ENCODE measurements at places on chromosomes 12 and 14.

GRCh38 chr14:68471029-68471963, 321.6 kb downstream of the ZFP36L1 start:
- H3K4me3 ChIP-seq: no peak overlapping the region
- no peak for DNase-seq
- H3K27me3 ChIP-seq: no peaks in the 10 kb centered on the region
- H3K4me1 ChIP-seq: peaks cover 11% of the 10 kb centered on the region
- H3K36me3 ChIP-seq: no peaks in the 10 kb centered on the region

DNA sequence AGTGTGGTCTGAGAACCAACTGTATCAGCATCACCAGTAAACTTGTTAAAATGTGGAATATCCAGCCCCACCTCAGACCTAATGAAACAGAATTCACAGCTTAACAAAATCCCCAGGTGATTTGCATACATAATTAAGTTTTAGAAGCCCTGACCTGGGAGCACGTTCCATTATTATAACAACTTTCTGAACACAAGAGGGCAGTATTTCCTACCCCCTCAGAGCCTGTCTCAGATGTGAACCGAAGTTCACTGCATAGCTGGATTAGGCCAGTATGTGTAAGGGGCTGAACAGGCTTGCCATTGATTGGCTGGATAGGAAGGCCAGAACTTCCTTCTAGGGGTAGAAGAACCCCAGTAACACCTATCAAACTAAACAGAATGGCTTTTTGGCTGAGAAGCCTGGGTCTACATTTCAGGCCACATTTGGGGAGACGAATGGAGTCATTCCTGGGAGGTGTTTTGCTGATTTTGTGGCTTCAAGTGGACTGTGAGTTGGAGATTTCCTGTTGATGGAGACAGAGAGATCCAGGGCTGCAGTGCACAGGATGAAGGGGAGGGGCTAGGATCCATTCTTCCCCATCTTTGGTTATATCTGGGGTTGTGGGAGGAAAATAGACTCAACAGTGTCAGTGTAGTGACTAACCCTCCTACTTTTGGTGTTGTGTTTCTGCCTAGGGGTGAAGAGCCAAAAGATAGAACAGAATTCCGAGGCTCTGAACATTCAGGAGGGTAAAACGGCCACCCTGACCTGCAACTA, 94.7 kb upstream of the OR4E1 start:
- H3K27me3 ChIP-seq: peaks cover 14% of the 10 kb centered on the region
- DNase-seq: no peak
- H3K36me3 ChIP-seq: no peaks in the 10 kb centered on the region
- H3K4me3 ChIP-seq: peak overlapping the region; percentile 71

DNA sequence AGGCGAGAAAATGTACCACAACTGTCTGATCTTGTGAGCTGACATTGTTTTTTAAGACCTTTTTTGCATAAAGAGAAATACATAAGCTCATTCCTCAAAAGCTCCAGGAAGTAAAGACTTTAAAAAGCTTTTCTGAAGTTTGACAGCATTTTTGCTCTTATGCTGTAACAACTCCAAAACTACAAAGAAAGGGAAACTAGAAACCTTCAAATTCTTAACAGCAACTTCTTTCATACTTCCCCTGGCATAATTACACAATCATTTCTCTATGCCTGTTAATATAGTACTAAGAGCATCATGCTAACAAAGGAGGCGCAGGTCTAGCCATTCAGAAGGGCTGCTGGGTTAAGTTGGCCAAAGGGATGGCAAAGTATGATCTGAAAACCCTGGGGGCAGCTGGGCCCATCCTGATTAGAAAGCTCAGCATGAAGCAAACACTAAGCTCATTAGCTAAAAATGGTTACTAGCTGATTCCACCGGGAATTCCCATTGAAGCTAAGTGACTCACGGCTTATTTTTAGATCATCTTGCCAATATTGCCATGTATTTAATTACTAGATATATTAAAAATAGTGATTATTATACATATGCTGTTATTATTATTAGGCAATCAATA, 26.1 kb upstream of the ANP32D start:
- peaks cover 4% of the 10 kb centered on the region for H3K4me1 ChIP-seq
- no peak overlapping the region for H3K27ac ChIP-seq
- H3K4me3 ChIP-seq: no peak overlapping the region
- peaks cover 4% of the 10 kb centered on the region for H3K36me3 ChIP-seq

GRCh38 chr12:65139389-65139788, 18.3 kb upstream of the WIF1 start:
- no peak for DNase-seq
- H3K27me3 ChIP-seq: peaks cover 31% of the 10 kb centered on the region
- no peak overlapping the region for H3K4me3 ChIP-seq
- H3K36me3 ChIP-seq: peaks cover 2% of the 10 kb centered on the region
- no peaks in the 10 kb centered on the region for H3K4me1 ChIP-seq
- no peak overlapping the region for H3K27ac ChIP-seq

DNA sequence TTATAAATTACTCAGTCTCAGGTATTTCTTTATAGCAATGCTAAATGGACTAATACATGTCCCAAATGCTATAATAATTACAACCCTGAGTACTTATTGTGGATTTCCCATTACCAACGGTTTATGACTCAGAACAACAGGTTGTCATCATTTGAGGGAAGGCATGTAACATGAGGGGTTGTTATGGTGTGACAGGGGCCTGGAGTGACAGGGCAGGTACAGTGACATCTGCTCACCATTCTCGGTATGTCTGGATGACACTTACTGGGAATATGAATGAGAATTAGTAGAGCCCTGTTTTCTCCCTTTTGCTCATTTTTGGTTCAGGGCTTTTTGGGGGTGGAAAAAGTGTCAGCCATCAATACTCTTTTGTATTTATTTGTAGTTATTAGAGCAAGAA, 36.2 kb upstream of the FERMT2 start:
- no peak overlapping the region for H3K27ac ChIP-seq
- no peaks in the 10 kb centered on the region for H3K27me3 ChIP-seq
- no peaks in the 10 kb centered on the region for H3K36me3 ChIP-seq
- no peak for DNase-seq
- no peaks in the 10 kb centered on the region for H3K4me1 ChIP-seq

DNA sequence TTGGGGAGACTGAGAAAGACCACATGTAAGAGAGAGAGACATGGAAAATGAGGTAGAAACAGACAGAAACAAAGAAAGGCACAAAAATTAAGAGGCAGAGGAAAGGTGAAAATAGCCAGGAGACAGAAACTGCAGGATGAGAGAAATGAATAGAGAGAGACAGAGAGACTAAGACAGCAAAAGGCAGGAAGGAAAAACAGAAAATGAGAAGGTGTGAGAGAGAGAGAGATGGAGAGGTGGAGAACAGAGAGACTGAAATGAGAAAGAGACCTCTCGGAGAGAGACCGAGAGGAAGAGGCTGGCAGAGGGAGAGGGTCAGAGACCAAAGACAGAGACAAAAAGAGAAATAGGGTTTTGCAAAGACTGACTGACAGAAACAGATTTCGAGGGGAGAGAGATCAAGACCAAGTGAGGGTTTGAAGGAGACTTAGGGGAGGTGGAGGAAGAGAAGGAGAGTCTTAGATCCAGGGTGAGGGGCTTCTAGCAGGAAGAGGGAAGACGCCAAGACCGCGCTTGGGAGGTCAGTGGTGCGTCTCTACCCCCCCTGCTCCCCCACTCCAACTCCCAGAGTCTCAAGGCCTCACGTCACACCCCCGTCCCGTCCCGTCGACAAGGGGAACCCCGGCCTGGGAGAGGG, 1.1 kb upstream of the AQP5 start:
- H3K27me3 ChIP-seq: peaks cover 83% of the 10 kb centered on the region
- no peak overlapping the region for H3K27ac ChIP-seq
- no peak for DNase-seq

GRCh38 chr12:124769163-124769530, 94.5 kb downstream of the SCARB1 start:
- DNase-seq: no peak
- no peak overlapping the region for H3K4me3 ChIP-seq
- no peak overlapping the region for H3K27ac ChIP-seq
- H3K4me1 ChIP-seq: peaks cover 17% of the 10 kb centered on the region

DNA sequence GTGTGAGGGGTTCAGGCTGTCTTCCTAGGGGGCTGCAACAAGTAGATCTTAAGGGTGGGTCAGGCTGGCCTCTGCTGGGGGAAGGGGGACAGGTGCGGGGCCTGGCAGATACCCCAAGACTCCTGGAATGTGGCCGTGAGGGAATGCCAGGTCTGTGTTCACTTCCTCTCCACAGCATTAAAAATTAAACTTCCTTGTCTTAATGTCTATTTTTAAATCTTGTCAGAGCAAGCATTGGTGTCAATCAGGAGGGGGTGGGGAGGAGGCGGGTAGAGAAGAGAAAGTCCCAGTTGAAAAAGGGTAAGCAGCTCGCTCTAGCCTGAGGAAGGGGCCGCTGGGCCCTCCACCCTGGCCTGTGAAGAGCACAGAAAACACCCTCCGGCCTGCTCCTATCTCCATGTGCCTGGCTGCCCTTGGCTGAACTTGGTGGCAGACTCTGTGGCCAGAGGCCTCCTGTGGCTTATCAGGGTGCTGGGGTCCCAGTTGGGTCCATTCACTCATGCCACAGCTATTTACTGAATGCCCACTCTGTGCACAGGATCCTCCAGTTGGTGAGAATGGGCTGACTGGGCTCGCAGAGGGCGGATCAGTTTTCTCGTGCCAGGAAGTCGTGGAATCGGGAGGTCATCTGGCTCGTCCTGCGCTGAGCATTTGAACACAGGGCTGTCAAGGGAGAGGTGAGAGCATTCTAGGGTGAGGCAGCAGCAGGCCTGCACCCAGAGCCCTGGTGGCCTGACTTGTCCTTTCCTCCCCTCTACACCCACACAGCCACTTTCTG, 128.8 kb downstream of the TSPAN9 start:
- no peak overlapping the region for H3K4me3 ChIP-seq
- peaks cover 5% of the 10 kb centered on the region for H3K36me3 ChIP-seq
- no peak overlapping the region for H3K27ac ChIP-seq
- no peak for DNase-seq

DNA sequence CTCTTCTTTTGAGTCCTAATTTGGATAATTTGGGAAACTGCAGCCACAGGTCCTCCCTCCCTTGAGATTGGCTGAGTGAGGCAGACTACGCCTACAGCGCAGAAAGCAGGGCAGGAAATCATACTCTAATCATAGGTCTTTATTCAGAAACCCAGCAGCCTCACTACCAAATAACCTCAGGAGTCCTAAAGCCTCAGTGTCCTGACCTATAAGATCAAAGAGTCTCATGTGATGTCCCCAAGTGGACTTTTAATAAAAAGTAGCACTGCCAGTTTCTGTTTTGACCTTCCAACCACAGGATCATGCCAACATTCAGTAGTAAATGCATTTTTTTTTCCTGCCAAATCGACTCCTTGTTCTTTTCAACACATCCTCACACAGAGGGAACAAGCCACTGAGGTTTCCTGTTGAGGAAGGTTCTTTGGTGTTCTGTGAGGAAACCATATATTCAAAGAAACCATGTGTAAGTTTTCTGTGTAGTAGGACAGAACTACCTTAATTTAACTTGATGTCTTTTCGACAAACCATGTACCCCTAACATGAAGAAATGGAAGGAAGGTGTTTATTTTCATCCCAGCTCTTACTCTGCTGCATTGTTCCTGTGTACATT, 72.2 kb downstream of the VCPKMT start:
- no peak for DNase-seq
- H3K27ac ChIP-seq: peak overlapping the region; percentile 92
- H3K4me3 ChIP-seq: peak overlapping the region; percentile 73
- peaks cover 56% of the 10 kb centered on the region for H3K4me1 ChIP-seq
- peaks cover 2% of the 10 kb centered on the region for H3K36me3 ChIP-seq
- H3K27me3 ChIP-seq: no peaks in the 10 kb centered on the region

DNA sequence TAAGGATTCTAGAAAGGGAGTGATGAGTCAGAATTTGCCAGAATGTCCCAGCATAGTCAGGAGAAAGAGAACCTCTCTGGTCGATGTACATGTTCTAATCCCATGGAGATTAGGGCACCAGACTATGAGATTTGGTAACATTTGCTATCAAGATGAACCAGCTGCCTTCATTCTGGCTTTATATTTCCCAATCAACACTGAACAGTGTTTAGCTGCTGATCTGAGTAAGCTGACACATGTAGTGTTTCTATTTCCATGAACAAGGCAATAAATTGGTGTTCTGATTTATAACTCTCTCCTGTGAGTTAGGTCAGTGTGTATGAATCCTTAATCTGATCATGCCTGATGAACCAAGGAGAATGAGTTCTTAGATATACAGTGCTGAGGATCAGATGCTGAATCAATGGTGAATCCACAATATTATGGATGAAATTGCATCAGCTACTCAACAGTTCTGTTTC, 158.0 kb upstream of the AMIGO2 start:
- H3K27me3 ChIP-seq: no peaks in the 10 kb centered on the region
- no peak overlapping the region for H3K4me3 ChIP-seq
- peaks cover 28% of the 10 kb centered on the region for H3K4me1 ChIP-seq

- H3K4me1 ChIP-seq: no peaks in the 10 kb centered on the region
- H3K36me3 ChIP-seq: no peaks in the 10 kb centered on the region
- no peak overlapping the region for H3K4me3 ChIP-seq
- DNase-seq: no peak
- peaks cover 4% of the 10 kb centered on the region for H3K27me3 ChIP-seq
Measured at GRCh38 chr14:57502586-57503254, 9.1 kb upstream of the CCDC198 start.

GRCh38 chr14:85508863-85509262, 21.1 kb upstream of the FLRT2 start:
- H3K27ac ChIP-seq: no peak overlapping the region
- no peaks in the 10 kb centered on the region for H3K4me1 ChIP-seq
- no peak for DNase-seq
- H3K36me3 ChIP-seq: no peaks in the 10 kb centered on the region
- H3K4me3 ChIP-seq: no peak overlapping the region

DNA sequence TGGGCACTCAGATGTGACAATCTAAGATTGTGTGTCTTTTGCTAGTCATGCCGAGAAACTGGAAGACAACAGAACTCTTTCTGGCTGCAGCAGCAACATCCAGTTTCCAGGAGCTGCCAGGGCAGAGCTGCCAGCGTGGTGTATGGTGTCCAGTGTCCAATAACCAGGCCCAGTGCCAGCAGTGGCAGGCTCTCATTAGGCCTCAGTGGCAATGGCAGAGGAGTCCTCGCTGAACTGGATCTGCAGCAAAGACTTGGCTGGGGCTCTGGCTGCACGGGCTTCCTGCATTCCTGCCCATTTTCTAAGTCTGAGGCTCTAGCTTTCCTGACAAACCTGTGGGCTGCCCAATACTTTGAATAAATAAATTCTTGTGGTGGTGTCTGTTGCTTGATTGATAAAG, 26.2 kb upstream of the PPM1A start:
- peaks cover 2% of the 10 kb centered on the region for H3K36me3 ChIP-seq
- H3K4me1 ChIP-seq: peaks cover 3% of the 10 kb centered on the region
- no peak for DNase-seq

DNA sequence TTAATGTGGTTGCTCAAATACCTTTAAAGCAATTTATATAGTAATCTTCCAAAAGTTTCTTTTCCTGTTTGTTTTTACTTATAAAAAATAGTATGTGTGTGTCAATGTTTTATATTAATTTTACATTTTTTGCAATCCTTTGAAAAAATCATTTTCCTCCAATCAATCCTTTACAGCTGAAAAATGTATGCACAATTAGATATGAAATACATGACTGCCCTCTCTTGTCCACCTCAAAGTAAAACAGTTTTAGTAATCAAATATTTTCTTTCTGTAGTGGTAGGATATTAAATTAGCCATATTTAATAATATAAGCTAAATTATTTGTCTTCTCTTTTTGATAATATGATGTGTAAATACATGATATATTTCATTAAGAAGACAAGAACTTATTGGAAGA, 269.9 kb downstream of the ADAMTS20 start:
- no peaks in the 10 kb centered on the region for H3K36me3 ChIP-seq
- no peak for DNase-seq
- no peak overlapping the region for H3K4me3 ChIP-seq
- no peaks in the 10 kb centered on the region for H3K4me1 ChIP-seq

All from T-helper 17 cell (primary cell).